ENCODE measurements at places on chromosomes 7 and 10. TPM values are rescaled to one million over a fixed set of nuclear protein-coding genes. Genes with fewer than 3 reads are reported as not detected.

DNA sequence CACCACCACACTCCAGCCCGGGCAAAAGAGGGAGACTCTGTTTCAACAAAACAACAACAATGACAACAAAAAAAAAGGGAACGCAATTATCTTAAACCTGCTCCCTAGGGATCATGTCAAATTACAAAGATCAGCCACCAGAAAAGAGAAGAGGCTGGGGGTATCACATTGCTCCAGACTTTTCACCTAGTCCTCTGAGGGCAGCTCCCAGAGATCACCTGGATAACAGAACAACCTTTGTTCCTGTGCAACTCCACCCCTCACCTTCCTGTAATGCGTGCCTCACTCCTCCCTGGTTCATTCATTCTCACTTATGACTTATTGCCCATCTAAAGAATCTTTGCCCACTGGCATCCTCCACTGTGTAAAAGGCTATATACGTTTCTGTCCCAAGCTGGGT, 31.8 kb downstream of the SVOPL start:
- DNase-seq = no peak

- no peak for DNase-seq
These were observed 589.1 kb upstream of the MGMT start for GRCh38 chr10:128877936-128878335.

Gene PTPRZ1
- not detected for polyA plus RNA-seq

DNA sequence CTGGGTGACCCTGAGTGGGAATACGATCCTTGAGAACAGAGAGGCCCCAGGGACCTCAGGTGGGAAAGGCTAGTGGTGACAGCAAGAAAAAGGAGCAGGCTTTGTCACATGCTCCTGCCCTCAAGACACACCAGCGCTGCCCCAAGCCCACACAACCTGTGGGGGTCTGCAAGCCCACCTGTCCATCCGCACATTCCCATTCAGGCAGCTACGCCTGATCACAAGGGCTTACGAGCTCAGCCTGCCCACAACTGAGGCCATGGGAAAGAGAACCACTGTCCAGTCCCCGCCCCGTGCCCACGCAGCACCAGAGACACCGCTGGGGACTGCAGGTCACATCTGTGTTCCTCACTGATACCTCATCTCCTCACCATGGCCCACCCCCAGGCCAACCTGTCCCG, 26.7 kb downstream of the EBF3 start:
- DNase-seq = no peak

Gene PLAU
- polyA plus RNA-seq = 0.91 TPM

- DNase-seq = no peak
These were observed 11.7 kb downstream of the NOBOX start for GRCh38 chr7:144391823-144392255.

Gene DGKB
- not detected for polyA plus RNA-seq

Gene DOCK1
- polyA plus RNA-seq = 8.2 TPM

DNA sequence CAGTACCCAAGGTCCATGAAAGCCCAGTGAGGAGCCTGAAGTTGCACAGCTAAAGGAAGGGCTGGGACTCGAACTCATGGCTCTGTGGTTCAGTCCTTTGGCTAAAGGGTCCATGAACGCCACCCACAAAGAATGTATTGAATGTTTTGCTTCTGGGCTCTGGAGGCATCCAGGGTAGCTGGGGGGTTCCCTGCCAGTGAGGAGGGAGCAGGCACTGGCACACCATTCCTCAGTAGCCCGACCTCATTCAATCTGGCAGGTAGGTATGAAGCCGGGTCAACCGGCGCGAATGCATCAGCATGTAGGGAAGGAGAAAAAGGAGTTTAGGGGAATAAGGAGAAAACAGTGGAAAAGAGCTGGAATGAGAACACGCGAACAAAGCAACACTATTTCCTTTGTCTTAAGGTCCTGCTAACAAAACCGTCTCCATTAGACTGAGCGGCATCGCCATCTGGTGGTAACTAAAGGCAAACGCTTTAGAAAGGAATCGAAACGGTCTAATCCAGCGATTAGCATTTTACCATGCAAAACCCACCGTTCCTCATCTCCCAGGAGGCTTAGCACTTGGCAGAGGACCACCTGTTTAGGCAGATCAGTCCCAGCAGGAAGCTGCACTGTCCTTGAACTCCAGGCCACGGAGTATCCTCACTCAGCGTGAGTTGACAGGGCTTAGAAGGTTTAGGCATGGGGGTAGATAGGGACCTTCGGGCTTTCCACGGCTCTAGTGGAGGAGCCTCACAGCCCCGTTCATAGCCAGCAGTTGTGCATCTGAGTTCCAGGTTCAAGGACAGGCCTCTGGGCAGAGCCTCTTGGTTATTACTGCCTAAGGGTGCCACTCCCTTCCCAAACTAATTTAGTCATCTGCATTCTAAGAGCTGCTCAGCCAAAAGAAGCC, 122.8 kb downstream of the UBE2H start:
- DNase-seq = peak; percentile 52

GRCh38 chr7:2172311-2173188, 60.2 kb downstream of the MAD1L1 start:
- no peak for DNase-seq

DNA sequence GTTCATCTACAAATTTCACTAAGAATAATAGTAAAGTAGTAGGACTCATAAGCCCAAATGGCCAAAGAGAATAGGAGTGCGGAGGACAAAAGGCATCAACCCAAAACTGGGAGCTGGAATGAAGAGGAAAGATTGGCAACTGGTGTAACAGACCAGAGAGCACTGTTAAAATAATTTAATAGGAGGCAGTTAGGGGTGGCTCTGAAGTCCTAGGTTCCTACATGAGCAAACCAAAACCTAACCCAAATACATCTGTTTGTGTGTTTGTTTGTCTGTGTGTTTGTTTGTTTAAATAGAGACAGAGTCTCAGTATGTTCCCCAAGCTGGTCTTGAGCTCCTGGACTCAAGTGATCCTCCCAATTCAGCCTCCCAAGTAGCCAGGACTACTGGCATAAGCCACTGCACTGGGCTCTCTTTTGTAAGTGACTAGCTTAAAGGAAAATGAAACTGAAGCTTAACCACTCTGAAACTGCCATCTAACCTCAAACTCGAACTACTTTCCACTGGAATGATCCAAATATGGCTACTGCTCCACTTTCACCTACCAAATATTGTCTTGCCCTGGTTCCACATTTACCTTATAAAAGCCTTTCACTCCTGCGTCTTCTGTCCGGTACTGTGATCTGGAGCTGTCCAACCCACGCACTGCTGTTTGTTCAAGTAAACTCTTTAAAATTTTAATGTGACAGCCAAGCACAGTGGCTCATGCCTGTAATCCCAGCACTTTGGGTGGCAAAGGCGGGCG, 94.9 kb downstream of the AKR1D1 start:
- DNase-seq = no peak

DNA sequence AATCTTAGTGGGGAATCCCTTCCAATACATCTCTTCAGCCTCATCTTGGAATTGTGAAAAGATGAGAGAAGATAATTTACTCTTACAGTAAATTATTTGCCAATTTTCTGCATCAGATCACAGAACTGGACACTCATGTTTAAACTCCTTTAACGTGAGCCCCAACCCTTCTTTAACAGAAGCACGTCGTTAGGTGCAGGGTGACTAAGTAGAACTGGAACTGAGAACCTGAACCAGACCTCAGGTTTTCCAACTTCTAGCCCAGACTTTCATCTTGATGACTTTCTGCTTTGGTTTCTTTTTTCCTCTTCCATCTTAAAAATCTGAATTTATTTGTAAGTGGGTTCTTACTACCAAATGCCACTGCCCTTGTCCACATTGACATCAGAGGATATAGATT, 57.2 kb upstream of the LYZL2 start:
- DNase-seq = no peak

GRCh38 chr7:81361769-81362312, 408.0 kb downstream of the HGF start:
- no peak for DNase-seq

- DNase-seq = no peak
These were observed 76.6 kb upstream of the ADO start for GRCh38 chr10:62727934-62728333.

DNA sequence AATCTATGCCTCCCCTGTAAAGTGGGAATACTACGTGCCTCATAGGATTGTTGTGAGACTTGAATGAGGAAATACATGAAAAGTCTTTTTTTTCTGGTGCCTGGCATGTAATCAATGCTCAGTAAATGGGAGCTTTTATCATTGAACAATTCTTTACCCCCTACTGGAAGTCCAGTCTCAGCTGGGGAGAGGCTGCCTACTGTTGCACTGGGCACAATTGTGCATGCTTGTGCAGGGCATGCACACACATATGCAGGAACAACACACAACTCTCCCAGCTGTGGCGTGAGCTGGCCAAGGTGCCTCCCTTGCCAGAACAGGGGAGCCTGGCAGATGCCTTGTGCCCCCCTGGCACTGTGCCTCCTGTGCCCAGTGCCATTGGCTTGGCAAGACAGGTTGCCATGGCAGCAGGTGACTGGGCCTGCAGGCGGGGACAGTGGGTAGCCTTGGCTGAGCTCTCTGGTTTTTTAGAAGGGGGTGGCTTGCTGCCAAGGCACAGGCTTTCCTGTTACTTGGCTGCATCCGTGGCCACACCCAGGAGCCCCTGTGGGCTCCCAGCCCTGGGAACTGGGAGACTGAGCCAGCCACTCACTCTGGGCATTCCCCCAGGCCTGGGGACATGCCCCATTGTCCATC, 16.1 kb upstream of the PALD1 start:
- DNase-seq = no peak

Gene CPVL
- 6.0 TPM for polyA plus RNA-seq

Gene AASS
- polyA plus RNA-seq = 35.3 TPM

DNA sequence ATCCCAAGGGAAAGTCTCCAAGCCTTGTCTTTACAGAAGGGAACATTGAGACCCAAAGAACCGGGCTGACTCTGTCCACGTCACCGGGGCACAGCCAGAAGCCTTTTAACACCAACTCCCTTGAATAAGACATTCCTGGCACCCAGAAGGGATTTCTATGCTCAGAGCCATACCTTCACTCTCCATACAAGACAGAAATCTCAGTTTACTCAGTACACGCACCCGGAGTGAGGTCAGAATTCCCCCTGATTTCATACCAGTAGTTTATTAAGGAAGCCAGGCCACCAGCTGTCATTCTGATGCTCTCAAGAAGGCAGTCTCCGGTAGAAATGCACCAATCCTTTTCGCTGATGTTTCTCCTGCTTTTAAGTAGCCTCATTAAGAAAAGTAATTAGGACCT, 134.2 kb upstream of the KCNMA1 start:
- no peak for DNase-seq

Gene SHLD2
- polyA plus RNA-seq = 32.3 TPM

Gene CACNB2
- 3.1 TPM for polyA plus RNA-seq

Gene UCN3
- not detected for polyA plus RNA-seq

- DNase-seq = no peak
These were observed 1.5 kb downstream of the EDRF1 start for GRCh38 chr10:125721035-125721434.

Gene SORBS1
- 49.9 TPM for polyA plus RNA-seq

Gene ASZ1
- not detected for polyA plus RNA-seq

DNA sequence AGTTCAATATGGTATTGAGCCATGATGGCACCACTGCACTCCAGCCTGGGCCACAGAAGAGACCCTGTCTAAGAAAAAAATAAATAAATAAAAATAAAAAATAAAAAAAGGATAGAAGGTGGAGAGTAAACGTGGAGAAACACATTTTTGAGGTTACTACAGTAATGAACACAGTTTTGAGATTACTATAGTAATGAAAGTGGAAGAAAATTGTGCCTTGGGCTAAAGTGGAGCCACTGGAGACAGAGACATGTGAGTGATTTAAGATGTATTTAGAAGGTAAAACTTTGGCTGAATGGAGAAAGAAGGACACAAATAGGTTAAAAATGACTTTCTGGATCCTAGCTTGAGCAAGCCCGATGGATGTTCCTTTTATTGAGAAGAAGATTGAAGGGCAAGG, 76.8 kb downstream of the HGF start:
- no peak for DNase-seq

Gene TMEM130
- not detected for polyA plus RNA-seq

DNA sequence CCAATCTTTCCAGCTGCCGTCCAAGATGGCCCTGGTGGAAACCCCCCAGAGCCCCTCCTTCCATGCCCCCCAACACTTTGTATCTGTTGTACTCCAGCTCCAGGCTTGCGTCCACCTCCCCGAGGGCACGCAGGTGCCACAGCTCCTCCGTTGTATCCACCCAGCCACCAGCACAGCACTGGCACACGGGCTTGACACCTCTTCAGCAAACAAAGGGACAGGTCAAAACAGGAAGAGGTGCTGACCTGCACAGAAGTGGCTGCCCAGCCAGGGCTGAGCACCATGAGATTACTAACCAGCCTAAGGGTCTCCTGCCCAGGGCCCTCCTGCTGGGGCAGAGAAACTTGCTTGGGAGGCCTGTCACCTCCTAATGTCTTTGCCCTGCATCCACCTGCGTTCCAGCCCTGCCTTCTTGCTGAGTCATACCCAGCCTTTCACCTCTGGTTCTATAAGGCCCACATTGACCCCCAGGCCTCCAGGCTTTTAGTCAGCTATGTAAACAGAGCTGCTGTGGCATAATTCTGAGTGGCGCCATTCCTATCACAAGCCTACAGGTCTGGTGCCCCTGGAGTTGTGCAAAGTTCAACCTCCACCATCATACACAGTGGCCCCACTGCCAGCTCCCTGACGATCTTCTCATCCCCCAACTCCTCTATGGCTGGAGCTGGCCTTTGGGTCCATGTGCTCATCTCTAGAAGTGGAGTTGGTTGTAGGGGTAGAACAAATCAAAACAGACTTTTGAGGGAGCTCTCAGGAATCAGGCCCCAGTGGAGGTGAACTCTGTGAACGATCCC, 20.9 kb downstream of the SLC29A3 start:
- no peak for DNase-seq

DNA sequence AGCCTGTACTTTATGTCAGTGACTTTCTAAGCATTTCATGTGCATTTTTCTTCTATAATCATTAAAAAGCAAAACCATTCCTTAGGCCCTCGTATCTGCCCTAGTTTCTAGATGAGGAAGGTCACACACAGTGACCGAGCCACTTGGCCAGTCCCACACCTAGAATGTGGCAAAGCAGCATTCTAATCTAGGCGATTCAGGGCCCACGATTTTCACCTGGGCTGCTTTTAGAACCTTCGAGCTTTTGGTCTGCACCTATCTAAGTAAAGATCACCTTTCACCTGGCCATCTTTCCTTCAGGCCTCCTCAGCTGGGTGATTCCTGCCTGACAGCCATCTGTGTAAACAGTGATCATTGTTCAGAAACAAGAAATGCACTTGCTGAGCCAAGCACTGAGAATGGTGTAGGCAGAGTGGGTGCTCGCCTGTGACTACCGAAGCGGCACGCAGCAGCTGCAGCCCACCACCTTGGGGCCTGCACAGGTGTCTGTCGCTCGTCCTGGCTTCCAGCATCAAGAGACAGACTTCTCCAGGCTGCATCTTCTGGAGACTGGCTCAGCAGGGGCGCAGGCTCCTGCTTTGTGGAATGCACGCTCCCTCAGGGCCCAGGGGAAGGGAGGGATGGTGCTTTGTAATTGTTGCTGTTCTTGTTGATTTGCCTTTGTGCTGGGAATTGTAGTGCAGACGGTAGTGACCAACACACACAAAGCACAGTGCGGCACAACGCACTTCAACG, 149.0 kb upstream of the INSYN2A start:
- DNase-seq = no peak

Gene TUBAL3
- polyA plus RNA-seq = not detected

- no peak for DNase-seq
These were observed 46.1 kb upstream of the NPTX2 start for GRCh38 chr7:98571006-98571405.

Data from liver (tissue), 10 donors.